ENCODE measurements at places on chromosomes 4 and X.

DNA sequence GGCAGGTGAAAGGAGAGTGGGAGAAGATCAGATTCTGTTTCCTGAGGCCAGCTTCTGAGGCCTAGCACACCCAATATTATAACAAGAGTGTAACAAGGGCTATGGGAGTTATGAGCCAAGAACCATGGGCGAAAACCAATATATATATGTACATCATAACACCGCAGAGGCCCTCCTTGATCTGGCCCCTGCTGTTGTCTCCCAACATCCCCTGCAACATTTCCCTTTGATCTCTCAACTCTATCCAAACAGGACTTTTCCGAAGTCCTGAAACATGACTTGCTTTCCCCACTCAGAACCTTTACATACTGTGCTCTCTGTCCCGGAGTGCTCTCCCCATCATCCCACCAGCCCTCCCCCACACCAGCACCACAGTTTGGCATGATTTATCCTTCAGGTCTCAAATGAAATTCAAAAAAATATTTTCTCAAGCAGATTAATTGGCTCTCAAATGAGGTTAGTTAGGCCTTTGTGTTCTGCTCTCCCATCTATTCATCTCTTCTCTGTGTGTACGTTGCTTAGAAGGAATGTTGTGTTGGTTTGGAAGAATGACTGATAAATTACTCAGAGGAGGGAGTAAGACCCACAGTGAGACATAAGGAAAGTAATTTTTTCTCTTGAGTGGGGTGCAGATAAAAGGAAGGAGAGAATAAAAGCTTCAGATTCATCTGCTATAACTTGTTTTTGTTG lies 58.1 kb upstream of the SMIM10 start:
- no peak for DNase-seq

DNA sequence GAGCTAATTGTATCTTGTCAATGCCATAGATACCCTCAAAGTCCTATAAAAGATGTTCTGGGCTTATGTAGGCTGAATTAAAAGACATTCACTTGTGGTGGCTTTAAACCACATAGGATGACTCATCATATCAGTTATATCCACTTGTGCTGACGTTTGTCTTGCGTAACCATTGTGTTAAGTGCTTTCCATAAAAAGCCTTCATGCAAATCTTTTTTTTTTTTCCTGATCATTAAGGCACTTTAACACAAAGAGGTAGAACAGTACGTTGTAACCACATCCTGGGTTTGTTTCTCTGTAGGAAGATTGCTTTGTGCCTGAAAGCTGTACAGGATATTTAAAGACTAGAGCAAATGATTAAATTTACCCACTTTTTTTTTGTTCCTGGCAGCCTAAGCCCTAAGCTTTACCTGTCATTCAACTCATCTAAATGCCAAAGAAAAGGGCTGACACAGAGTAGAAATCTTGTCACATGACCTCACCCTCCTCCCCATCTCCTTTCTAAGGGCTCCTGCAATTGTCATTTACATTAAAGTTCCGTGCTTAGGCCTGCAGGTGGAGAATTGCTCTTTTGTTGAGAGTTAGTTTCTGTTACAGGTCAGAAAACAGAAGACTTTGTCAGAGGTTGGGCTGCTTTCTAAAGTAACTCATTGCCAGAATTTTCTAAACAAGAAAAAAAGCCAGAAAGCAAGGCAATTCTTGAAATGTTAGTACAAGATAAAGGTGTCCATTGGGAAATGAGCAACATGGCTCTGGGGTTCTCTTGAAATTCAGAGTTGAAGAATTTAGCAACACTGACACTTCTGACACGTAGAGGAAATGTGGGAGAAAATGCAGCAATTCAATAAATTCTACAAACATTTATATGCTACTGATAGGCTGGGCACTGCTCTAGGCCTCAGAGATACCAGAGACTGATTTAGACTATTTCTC lies 555.6 kb downstream of the PPARGC1A start:
- peak; percentile 80 for DNase-seq

GRCh38 chrX:9341291-9342201 lies 123.3 kb upstream of the TBL1X start:
- DNase-seq, result peak; percentile 63

GRCh38 chrX:7055386-7056137 lies 92.0 kb upstream of the STS start:
- DNase-seq, result no peak

DNA sequence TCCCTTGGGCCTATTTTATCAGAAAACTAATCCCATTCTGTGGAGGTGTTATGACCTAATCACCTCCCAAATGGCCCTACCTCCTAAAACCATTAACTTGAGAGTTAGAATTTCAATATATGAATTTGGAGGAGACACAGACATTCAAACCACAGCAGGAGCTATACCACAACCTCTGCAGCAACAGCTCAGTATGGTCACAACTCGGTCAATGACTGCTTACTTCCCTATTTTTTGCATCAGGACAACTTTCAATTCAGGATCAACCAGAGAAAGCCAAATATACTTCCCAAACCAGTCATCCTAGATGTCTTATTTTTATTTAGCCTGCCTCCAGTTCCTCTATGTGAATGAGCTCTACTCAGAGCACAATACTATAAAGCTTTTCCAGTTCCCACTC lies 11.3 kb upstream of the SMARCA5 start:
- no peak for DNase-seq

DNA sequence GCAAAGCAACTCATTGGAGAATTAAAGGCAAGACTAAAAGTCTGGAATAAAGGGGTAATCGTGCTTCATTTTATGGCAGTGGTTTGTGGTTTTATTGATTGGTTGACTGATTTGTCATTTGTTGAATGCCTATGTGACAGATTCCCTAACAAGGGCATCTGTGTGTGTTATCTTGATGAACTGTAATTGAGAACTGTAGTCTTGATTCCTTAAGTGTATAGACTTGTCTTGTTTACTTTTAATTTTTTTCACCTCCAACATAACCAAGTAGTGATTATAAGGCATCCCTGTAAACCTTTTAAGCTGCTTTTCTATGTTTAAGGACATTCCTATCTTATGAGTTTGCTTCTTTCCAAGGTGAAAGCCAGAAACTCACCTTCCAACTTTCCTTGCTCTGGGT lies 216.0 kb upstream of the TAPT1 start:
- DNase-seq, result no peak

DNA sequence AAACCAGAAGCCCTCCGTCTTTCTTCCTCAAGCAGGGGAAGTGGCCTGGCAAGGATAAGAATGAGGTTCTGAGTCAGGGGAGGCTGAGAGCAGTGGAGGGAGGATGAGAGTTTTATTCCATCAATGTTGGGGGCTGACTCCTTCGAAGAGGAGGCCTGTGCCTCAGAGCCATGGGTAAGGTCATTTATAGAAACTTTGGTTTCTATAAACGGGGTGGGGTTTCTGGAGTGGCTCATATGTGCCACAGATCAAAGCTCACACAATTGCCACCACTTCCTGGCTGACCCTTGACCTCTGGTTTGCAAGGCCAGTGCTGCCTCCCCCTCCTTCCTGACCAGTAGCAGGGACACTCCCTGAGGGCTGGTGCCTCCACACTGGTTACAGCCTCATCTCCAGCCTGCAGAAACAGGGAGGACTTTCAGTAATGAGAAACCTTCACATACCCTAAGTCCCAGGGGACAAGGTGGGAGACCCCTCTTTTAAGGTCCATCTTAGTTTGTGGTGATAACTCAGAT lies 166.0 kb downstream of the PDGFRA start:
- DNase-seq, result no peak

- DNase-seq, result peak; percentile 28
Observed at GRCh38 chr4:82201805-82202641, 171.8 kb downstream of the HNRNPD start.

DNA sequence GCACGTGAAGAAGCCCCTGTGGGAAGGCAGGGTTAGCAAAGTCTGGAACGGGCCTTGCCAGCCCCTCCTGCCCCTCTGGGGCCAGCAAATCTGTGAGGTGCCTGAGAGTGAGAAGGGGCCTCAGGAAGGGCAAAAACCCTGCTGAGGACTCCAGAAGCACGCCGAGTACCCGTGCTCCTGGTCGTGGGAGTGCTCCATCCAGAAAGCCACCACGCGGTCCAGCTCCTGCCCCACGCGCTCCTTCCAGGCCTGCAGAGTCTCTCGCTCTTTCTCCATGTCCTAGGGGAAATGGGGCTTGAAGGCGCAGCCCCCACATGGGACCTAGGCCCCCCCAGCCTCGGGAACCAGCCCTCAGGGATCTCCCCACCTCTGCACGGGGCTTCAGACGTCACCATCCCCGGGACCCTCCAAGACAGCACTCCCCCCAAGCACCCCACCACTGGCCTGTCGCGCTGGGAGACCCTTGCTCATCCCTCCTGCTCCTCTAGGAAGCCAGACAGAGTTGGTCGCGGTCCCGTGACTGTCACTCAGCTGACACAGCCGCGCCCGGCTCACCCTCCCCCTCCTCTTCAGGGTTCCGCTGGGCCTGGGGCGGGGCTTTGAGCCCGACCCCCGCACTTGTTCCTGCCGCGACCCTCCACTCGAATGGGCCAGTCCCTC lies at the start of gene RENBP:
TSS of gene RENBP (minus strand) at position 504 of the 660 bp plus-strand sequence. CDS start at position 471, 33 bp downstream.
- no peak for DNase-seq

GRCh38 chr4:35347276-35347675 lies 897.0 kb downstream of the ARAP2 start:
- no peak for DNase-seq

GRCh38 chr4:25347473-25347872 lies 29.6 kb upstream of the ANAPC4 start:
- DNase-seq, result no peak

DNA sequence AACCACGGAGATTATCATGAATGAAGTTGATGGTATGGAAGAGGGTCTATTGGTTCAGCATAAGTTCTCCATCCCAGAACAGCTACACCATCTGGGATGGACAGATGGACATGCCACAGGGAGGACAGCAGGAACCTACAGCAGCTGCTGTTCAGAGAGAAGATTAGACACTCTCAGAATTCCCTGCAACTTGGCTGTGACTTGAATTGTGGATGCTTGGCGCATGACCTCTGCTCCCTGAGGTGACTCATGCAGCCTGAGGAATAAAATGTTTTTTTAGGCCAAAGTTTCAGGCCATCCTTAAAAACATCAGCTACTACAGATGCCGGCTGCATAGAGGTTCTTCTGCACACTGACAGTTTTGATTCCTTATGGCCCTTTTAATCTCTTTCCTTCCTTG lies 97.3 kb downstream of the RS1 start:
- DNase-seq, result no peak

GRCh38 chr4:139950568-139950967 lies 203.4 kb downstream of the MAML3 start:
- DNase-seq, result no peak

DNA sequence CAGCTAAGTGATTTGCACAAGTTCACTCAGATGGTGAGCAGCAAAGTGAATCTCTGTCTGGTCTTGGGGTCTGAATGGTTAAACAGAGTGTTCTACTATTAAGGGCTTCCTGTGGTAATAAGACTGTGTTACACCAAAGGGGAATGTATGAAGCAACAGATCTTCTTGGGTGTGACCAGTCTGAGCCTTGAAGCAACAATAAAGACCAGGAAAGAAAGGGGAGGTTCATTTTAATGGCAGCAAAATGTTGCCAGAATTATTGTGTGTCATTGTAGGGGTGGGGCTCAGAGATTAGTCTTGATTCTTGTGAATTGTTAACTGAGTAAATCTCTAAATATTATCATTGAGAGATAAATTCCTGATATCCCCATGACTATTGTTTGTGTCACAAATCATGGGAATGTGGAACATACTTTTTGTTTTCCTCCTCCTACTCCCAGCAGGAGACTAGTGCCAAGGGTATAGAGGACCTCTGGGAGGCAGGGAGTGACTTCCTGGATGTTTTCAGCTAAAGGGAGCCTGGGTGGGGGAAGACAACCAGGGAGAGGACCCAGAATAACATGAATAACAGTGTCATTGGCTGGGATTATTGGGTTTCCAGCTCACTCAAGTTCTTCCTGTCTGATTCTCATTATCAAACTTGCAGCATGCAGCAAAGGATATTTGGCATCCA lies 141.4 kb upstream of the PAK3 start:
- DNase-seq, result no peak

GRCh38 chr4:6875431-6875831 lies 34.2 kb upstream of the TBC1D14 start:
- DNase-seq, result no peak

DNA sequence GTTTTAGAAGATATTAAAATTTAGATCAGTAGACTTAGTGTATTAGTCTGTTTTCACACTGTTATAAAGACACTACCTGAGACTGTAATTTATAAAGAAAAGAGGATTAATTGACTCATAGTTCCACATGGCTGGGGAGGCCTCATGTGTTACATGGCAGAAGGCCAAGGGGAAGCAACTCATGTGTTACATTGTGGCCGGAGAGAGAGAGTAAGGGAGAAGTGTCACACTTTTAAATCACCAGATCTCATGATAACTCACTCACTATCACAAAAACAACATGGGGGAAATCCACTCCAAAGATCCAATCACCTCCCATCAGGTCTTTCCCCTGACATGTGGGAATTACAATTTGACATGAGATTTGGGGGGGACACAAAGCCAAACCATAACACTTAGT lies 1159.7 kb upstream of the PCDH7 start:
- no peak for DNase-seq

DNA sequence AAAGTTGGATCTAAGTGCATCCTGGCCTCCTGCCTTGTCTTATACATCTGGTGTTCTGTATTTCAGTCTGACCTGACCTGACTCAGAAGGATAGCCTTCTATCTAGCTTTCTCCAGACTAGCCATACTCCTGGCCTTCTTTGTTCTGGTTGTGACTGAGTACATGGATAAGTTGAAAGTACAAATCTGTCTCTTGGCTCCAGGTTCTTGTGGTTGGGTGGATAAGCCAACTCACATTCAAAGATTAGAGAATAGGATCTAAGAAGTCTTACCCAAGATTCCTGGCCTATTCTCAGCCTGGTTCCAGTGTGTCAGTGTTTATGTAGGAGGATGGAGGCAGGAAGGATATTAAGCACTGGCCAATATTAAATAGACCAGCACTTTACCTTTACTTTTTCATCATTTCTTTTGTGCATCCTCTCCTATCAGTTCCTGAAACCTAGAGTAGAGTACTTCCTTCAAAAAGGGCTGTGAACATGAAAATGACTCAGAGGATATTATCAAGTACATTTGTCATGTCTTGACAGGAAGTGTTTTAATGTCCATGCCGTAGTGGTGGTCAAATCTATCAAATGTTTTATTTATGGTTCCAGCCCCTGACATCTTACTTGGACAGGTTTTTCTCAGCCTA lies 123.5 kb downstream of the IL15 start:
- no peak for DNase-seq

GRCh38 chrX:45295259-45295986 lies 94.7 kb upstream of the DIPK2B start:
- no peak for DNase-seq

DNA sequence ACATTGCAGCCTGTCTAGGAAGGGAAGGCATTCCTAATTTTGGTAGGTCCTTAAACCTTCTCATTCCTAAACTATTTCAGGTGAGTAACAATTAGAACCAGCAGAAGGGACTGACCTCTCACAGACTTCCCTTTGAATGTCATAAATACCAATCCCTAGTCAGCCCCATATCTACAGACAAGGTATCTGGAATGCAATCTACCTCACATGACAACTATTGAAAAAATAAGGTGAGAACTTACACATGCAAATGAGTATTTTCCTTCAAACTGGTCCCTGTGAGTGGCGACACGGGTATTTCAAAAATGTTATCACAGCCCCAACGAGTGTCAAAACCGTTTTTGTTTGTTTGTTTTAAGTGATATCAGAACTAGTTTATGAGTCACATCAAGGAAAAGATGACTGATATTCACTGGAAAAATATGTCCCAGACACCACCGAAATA lies 102.4 kb upstream of the VCX2 start:
- DNase-seq, result no peak

Measured in central memory CD4-positive, alpha-beta T cell (primary cell).